Activated T-cell treated with anti-CD3 and anti-CD28 coated beads, Interleukin-2, amount 50 U/mL, for 4 hours (primary cell): ENCODE measurements at places on chromosomes 6 and 20.

- DNase-seq = no peak
Observed at GRCh38 chr6:63492476-63492875, 79.8 kb upstream of the LOC128125822 start.

DNA sequence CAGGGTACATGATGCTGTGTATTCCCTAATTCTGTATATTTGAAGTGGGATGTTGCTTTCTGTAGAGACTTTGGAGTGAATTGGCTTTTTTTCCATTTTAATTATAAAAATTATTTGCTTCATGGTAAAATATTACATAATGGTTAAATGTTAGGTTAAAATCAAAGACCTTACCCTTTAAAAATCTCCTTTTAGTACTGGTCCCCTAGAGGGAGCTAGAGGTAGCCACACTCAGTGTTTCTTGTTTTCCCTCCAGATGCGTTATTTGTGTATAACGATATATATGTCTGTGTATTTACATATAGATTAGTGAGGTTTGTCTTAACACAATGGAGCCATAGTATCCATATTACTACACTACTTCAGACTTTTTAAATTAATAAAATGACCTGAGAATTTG lies 146.7 kb downstream of the PLCB4 start:
- no peak for DNase-seq

GRCh38 chr6:111871207-111871606 lies 2.0 kb downstream of the FYN start:
- peak; percentile 38 for DNase-seq

GRCh38 chr20:47041396-47041899 lies 146.8 kb downstream of the EYA2 start:
- no peak for DNase-seq

DNA sequence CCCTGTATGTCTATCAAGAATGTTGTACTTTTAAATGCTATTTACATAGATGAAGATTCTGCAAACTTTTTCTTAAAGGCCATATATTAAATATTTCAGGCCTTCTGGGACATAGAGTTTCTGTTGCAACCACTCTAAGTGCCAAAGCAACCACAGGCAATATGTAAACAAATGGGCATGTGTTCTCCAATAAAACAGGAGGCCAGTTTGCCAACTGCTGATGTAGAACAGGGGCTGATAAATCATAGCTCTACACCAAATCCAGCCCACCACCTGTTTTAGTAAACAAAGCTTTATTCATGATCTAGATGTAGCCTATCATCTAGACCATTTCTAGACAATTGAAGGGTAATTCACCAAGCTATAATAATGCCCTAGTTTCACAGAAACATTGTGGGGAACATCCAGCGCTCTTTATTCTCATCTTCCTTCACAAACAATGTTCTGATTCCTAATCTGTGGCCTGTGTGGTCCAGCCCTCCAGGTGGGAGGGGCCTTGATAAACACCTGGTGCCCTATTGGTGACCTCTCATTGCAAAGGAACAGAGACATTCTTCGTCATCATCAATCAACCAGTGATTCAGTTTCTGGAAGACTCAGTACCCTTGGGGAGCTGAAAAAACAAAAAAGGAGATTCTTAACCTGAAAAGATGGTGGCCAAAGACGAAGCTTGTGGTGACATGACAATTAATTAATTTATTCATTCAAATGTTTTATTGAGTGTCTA lies 80.2 kb downstream of the PREP start:
- no peak for DNase-seq

GRCh38 chr20:582204-582603 lies 27.9 kb downstream of the TCF15 start:
- DNase-seq = no peak

- DNase-seq = no peak
Observed at GRCh38 chr20:829551-829950, 4.0 kb upstream of the FAM110A start.

- no peak for DNase-seq
Observed at GRCh38 chr6:14875481-14876063, 370.3 kb upstream of the JARID2 start.

DNA sequence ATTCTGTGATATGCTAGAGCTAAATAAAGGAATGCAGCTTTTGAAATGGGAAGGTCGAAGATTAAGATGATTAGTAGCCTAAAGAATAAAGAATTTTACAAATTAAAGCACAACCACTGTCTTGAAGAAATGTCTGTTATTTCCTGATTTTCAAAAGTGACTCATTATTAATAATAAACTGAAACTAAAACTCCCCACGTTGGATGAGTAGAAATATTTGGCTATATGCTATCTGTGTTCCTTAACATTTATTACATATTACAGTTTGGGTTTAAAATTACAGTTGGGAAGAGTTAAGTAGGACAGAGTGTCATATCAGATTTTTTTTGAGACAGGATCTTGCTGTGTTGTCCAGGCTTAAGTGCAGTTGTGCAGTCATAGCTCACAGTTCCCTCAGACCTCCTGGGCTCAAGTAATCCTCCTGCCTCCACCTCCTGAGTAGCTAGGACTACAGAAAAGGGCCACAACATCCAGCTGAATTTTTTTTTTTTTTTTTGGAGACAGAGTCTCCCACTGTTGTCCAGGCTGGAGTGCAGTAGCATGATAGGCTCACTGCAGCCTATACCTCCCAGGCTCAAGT lies 47.1 kb downstream of the AKIRIN2 start:
- no peak for DNase-seq

- DNase-seq = no peak
Observed at GRCh38 chr6:36431197-36431596, 11.5 kb downstream of the PXT1 start.

DNA sequence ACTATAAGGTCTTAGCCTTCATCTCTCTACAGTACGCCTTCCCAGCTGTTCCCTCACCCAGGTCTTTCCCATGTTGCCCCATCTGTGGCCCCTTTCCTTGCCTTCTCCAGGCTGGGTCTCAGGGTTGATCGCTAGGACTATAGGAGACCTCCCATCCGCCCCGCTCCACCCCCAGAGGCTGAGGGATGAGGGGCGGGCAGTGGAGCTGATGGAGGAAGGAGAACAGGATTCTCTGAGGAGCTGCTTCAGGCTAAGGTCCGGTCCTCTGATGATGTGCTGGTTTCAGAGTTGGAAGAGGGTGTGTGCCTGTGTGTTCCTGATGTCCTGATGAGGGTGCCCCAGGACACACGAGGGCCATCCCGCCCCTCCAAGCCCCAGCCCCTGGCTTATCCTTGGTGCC lies 154.8 kb upstream of the QKI start:
- DNase-seq = no peak

DNA sequence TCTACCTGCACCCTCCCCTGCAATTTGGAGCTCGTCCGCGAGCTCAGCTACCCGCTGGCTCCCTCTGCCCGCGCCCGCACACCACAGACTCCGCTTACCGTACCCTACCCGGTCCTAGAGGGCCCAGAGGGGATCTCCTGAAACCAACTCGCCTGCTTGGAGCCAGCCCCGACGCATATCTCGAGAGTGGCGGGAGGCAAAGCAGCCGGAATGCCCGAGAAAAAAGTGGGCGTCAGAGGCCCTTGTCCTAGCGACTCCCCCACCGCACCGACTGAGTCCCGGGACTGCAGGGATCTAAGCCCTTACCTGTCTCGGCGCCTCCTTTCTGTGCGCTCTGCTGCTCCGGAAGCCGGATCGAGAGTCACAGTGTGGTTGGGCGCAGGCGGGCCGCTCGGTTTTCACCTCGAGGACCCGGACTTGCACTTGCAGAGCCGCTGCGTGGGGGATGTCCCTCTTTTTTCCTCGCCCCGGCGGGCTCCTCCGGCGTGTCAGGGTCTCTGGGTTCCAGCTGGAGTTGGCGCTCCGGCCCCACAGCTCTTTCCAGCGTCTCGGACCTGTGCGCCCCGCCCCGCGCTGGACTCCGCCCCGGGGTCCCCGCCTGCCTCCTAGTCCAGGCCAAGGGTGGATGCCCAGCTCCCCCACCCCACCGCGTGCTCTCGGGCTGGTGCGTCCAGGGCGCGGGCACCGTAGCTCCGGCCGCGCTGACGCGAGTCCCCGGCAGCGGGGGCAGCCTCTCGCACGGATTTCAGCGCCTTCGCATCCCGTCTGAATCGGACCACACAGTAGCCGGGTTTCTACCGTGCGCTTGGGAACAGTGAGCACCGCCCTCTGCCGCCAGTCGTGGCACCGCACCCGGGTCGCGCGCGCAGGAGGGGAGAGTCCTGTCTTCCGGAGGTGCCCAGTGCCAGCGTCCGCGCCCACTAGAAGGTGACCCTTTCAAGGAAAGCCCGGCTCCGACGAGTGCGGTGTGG lies at the start of gene PROKR2:
Gene PROKR2 (minus strand): TSS at position 767 of the 971 bp plus-strand sequence. CDS start 2,585 bp downstream, outside the sequence.
- DNase-seq = no peak

- no peak for DNase-seq
Observed at GRCh38 chr6:111745186-111745585, 128.1 kb downstream of the FYN start.

DNA sequence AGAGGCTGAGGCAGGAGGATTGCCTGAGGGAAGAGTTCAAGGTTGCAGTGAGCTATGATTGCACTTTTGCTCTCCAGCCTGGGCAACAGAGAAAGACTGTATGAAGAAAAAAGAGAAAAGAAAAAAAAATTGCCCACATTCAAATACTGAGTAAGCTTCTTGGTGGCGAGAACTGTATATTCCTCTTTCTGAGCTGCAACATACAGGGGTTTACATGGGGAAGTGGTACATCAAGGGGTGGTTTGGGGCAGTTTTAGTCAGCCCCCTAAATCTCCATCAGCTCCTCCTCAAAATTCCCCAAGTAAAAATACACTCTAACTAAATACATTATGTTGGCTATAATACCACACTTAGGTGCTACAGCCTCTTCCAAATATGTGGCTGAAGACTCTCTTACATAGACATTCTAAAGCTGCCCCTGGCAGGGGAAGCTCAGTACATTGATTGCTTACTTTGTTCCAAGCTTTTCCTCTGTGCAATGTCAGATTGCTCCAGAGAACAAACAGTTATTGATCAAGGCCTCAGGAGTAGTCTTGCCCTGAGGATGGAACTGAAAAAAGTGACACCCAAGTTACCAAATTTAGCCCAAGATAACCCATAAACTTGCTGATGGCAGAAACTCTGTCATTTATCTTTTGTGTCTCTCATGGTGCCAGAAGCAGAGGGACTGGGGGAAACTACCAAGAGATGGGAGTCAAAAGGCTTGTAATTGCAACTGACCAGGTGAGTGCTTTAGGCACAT lies 107.4 kb upstream of the RIPOR2 start:
- DNase-seq = no peak

DNA sequence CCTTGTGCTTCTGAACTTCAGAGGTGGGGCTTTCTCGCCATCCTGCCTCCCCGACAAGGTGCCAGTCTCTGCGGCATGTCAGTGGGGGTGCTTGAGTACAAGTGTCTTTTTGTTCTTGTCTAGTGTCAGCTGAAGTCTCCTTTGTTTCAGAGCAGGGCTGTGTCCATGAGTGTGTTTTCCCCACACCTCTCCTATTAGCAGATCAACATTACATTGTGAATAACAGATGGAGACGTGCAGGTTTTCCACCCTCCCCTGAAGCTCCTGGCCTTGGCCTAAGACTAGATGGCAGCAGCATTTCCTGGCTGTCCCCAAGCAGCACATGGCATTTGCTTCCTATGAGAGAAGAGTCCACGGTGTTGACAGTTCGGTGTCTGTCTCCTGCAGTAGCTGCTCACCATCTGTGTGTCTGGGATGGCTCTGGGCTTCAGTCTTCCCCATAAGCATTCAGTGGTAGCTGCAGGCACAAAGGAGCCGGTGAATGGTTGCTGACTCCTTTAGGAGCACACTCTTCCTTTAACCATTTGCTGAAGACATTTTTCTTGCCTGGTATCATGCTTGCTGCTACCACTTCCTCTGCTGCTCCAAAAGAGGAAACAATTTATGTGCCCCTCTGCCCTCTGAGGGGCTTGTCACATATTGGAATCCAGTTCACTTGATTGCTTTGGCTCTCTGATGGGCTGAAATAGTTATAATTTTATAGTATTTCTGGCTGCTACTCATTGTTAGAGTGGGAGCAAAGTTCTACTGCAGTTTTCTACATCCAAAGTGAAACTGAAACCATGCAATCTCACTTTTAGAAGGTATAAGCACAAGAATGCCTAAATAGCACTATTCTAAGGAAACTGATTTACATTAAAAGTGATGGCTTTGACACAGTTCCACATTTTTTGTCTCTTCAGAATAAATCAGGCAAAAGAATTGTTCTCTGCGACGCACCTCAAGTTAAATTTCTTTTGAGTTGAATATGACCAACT lies 913.0 kb downstream of the C6orf118 start:
- DNase-seq = no peak

DNA sequence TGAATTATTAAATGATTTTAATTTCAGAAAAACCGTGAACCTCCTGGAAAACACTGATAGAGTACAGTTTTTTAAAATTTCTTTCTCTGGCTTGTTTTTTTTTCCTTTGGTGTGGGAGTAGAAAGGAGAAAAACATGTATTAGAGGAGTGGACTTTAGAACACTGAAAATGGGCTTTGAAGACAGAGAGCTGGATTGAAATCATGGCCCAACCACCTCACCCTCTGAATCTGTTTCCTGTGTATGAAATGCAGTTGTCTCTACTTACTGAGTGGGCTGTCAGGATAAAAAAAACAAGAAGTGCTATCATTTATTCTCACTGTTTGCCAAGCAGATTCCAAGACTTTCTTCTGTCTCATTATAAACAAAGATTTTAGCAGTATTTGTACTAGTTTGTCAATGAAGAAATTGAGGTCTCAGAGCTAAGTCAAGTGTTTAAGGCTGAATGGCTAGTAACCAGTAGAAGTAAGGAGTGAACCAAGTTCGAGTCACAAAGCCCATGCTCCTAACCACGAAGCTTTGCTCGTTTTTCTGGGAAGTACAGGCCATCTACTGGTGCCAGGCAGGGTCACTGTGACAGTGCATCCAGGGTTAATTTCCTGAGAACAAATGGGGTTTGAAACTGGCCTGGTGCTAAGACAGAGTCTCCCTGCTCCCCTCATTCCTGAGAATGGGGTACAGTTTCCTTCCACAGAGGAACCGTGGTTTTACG lies 256.4 kb downstream of the TMEM242 start:
- no peak for DNase-seq

GRCh38 chr6:35469751-35470662 lies 1.8 kb downstream of the RPL10A start:
- DNase-seq = no peak

GRCh38 chr6:82877213-82878195 lies 188.1 kb downstream of the UBE3D start:
- no peak for DNase-seq

GRCh38 chr20:3828798-3829197 lies 8.5 kb downstream of the AP5S1 start:
- no peak for DNase-seq

DNA sequence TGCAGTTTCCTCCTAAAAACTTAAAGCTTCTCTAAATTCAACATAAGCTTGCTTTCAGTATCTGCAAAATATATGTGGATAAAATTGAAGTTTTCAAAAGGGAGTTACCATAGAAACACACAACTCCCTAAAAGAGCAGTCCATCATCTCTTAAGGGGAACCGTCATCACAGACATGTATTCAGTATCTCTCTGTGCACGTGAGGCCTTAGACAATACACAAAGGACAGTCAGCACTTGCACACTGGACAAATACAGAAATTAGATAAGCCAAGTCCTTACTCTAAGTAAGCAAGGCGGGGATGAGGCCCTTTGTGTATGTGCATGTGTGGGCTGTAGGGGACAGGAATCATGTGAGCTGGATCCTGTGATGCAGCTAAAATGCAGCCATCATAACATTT lies 136.6 kb downstream of the BACH2 start:
- DNase-seq = no peak

GRCh38 chr6:125310994-125311649 lies 9.4 kb upstream of the HDDC2 start:
- no peak for DNase-seq

- DNase-seq = no peak
Observed at GRCh38 chr20:3161316-3162079, 1.8 kb upstream of the FASTKD5 start.

- no peak for DNase-seq
Observed at GRCh38 chr20:10853731-10854130, 179.9 kb upstream of the JAG1 start.
